ENCODE measurements at places on chromosomes 13 and 19.
A peak's percentile ranks its signal among the peaks of the same experiment; 100 is the strongest.

DNA sequence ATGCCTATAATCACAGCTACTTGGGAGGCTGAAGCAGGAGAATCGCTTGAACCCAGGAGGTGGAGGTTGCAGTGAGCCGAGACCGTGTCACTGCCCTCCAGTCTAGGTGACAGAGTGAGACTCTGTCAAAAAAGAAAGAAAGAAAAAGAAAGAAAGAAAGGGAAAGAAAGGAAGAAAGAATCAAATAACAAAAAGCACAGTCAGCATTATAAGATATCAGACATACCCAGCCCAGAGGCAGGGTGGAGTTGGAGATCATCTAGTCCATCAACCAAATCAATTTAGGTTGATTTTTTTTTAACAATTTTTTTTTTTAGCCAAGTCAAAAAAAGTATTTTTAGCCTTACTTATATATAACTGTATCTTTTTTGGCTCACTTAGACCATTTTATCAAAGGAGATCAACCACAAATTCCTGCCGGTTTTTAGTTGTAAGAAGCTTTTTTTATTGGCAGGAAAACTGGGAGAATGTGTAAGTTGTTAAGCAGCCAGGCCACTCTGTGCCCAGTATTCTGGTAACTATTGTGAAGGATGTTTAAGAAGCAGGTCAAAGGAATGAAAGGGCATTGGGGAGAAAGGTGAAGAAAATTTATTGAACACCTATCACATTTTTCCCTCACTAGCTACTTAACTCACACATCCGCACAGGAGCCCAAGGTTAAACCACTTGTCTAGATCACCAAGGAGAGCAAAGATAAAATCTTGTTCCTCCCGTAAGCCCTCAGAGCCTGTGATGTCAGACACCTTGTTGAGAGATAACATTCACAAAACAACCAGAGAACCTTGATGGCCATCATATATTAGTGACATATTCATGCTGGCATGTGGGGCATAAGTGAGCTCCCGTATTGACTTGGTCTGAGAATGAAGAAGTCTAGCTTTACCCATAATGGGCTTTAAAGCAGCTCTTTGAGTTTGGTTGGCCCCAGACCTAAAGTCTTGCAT lies 91.8 kb downstream of the COL4A2 start:
- peak; percentile 79 for DNase-seq

DNA sequence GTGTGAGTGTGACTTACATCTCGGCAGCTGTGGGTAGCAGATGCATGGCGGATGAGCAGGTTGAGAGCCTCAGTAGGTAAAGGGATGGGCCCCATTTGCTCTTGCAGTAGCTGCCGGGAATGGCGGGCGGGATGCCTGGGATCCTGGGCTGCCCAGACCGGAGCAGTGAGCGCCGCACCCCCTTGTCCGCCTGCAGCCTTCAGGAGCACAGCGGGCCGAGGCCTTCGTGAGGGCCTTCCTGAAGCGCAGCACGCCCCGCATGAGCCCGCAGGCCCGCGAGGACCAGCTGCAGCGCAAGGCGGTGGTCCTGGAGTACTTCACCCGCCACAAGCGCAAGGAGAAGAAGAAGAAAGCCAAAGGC lies 4.1 kb downstream of the POP4 start:
- DNase-seq = no peak

GRCh38 chr19:8240274-8241229 lies 31.4 kb downstream of the CERS4 start:
- peak; percentile 97 for DNase-seq

DNA sequence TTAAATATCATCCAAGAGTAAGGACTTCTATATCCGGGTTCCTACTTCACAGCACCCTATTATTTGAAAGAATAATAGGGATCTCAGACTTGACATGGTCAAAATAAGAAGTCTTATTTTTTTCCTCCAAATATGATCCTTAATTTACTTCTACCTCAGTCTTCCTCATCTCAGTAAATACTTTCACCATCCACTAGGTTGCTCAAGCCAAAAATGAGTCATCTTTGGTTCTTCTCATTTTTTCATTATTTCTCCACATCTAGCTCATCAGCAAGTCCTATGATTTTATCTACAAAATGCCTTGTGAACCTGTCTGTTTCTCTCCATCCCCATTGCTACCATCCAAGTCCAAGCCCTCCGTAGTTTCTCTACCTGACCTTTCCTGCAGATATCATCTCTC lies 121.9 kb upstream of the GJB6 start:
- DNase-seq = peak; percentile 75

GRCh38 chr19:12833738-12834565 lies 427 bp downstream of the RTBDN start:
- DNase-seq = no peak
